ENCODE measurements at places on chromosomes 7 and 10. TPM values are rescaled to one million over a fixed set of nuclear protein-coding genes. Genes with fewer than 3 reads are reported as not detected.

Gene SNX10
- polyA plus RNA-seq, result 44.0 TPM

Gene FAM221A
- 20.6 TPM for polyA plus RNA-seq

Gene ASB15
- polyA plus RNA-seq, result 0.08 TPM

Gene SLC18A3
- polyA plus RNA-seq, result 19.9 TPM

- DNase-seq, result no peak
Measured at GRCh38 chr10:130003787-130004613, 39.9 kb upstream of the EBF3 start.

DNA sequence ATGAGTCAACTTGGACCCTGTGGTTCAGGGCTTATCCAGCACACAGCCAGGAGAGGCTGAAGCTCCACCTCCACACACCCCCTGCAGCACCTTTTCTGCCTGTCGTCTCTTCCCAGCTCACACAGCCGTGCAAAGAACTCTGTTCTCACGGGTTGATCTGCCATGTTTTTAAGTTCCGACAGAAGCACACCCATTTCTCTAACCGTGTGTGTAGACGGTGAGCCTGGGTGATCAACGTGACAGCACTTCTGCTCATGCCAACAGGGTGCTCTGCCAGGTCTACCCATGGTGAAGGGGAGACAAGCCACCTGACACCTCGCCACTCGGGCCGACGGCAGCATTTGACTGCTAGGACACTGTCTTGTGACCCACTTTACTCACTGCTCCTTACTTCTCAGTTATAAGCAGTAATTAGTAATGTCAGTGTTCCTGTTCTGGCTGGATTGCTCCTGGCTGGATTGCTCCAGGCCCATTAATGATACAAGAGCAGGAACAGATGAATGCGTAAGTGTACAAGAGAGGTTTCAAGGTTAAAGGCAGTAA lies 90.5 kb downstream of the RNF216 start:
- DNase-seq, result no peak

DNA sequence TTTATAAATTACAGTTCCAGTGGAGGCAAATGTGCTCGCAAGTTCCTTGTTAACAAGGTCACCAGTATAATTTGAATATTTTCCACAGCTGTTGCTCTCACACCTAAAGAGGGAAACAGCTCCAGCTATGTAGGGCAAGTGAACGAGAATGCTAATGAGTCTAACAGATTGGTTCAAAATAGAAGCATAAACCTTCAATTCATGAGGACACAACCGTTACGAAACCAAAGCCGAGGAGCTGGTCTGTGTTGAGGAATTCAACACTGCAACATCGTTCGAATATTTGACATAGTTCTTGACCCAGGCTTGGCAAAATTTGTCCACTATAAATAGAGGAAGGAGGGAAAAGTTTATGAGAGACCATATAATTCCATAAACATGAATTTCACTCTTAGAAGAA lies 161.3 kb downstream of the KLF6 start:
- DNase-seq, result peak; percentile 53

GRCh38 chr10:119776536-119776935 lies 50.7 kb downstream of the INPP5F start:
- no peak for DNase-seq

GRCh38 chr7:87920578-87920977 lies 13.5 kb upstream of the ADAM22 start:
- no peak for DNase-seq

DNA sequence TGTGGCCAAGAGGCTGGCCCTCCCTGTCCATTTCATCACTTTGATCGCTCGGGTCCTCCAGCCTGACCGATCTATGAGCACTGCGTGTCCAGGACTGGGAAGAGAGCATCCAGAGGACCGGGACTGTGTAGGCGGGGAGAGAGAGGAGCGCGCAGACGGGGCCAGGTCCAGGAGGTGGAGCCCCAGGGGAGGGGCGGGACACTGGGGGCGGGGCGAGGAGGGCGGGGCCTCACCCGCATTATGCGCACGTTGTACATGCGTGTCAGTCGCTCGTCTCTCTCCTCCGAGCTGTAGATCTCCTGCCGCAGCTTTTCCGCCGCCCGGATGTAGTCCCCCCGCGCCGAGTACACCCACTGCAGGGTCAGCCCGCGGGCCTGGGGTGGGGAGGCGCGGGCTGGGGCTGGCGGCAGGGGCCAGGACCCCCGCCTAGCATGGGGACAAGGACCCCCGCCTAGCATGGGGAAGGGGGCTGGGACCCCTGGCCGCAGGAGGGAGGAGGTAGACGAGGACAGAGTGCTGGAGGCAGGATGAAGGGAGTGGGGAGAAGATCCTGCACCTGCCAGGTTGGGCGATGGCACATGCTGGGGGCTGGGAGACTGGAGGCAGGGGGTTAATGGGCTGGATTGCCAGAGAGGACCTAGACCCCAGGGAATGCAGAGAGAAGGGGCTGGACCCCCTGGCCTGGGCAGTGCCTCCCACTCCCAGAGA lies 14.3 kb downstream of the MOSPD3 start:
- peak; percentile 89 for DNase-seq

GRCh38 chr10:79061441-79062315 lies 7.1 kb upstream of the ZMIZ1 start:
- DNase-seq, result no peak

DNA sequence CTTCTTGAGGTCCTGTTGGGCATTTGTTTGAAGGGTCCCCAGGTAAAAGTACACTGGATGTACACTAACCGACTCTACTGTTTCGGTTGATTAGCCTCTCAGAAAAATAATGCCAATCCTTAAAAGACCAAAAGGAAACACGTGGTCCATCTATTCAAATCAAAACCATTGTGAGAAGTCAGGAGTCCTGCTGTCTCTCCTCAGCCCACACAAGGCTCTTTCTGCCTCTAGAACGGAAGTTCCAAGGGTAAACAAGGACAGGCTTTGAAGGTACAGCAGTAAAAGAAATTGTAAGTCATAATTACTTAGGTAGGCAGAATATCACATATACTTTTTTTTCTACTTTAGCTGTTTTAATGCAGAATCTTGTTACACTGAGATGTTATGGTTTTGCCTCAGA lies 71.7 kb upstream of the TPK1 start:
- DNase-seq, result no peak

GRCh38 chr10:69406816-69407580 lies 9.7 kb downstream of the TACR2 start:
- DNase-seq, result no peak

Measured in spinal cord (tissue), 10 donors.